AG09309 (cell line): ENCODE measurements at places on chromosomes 7 and 10.

- DNase-seq = no peak
Observed at GRCh38 chr7:43583424-43584194, 701 bp downstream of the STK17A start.

DNA sequence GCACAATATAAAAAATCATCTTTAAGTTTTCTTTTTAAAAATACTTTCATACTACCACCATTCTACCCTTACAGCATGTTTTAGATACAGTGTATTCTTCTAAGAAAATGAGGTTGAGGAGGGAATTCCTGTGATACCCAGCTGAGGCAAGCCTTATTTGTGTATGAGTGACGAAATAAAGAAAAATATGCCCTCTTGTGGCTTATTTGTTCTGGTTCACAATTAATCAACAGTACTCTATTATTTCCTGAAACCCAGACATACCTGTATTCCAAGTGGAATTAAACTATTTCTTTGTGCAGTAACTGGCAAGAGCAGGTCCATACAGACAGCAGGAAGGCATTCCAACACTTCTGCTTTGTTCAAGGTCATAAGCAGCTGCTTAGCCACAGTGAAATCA lies 4.5 kb upstream of the SEMA3D start:
- no peak for DNase-seq

DNA sequence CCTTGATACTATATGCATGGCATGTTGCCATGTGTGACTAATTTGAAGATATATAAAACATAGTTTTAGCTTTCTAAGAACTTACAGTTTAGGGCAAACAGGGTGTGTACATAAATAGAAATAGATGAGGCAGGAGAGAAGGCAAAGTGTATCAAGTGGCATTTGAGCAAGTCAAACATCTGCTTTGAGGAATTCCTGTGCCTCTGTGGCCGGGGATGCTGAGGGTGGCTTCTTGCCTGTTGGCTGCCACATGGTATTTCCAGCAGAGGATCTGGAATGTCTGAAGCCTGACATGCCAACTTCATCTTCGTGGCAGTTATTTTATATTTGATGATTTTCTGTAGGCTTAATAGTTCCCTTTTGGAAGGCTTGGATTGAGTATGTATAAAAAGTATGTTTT lies 6.0 kb downstream of the SSBP1 start:
- no peak for DNase-seq

DNA sequence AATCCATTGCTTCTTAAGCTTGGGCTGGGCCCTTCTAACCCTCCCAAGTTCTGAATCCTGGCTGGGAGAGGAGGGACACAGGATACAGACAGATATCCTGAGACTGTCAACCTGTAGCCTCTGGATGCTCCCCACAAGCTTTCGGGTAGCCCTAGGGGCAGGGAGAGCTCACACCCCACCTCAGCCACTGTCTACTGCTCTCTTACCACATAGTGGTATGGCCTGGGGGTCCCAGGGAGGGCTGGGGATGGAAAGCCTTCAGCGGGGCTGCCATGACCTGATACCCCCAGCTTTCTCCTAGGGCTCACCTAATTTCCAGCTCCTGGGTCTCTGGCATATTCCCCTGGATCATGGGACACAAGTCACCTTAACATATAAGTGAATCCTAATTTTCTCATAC lies 25.1 kb downstream of the CRHR2 start:
- no peak for DNase-seq

DNA sequence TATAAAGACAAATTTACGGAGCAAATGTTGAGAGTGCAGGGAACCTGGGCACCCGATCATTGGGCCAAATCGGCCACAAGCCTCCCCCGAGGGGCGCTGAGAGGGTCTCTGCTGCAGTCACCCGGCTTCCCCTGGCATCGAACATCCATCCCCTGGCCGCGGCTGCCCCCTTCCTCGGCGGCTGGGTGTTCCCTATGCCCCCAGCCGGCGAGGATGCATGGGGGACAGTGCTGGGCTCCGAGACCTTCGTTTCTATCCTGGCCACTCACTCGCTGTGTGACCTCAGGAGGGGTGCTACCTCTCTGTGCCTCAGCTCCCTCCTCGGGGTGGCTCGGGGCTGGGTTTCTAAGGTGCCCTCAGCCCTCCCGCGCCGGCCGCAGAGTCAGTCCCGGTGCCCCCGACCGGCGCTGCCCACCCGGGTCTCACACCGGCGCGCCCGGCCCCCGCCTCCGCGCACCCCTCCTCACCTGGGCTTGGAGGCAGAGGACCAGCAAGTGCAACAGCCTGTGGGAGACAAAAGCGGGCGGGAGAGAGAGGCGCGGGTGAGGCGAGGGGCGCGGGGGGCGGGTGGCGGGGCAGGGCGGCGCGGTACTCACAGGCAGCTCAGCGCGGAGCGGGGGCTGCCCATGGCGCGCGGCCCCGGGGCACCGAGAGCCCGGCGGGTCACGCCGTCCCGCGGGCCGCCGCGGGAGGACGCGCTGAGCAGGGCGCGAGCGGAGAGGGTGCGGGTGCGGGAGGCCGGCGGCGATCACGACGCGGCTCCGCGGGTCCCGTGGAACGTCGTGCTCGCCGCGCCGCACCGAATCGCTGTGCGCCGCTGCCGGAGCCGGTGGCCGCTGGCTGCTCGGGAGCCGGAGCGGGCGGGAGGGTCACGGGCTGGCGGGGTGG lies at the start of gene FGF8:
Gene FGF8, minus strand, starts transcription at position 842 of the 888 bp plus-strand sequence. Its CDS starts 214 bp downstream, at position 628.
- DNase-seq = no peak

GRCh38 chr10:34628174-34628796 lies 186.8 kb downstream of the PARD3 start:
- DNase-seq = no peak

DNA sequence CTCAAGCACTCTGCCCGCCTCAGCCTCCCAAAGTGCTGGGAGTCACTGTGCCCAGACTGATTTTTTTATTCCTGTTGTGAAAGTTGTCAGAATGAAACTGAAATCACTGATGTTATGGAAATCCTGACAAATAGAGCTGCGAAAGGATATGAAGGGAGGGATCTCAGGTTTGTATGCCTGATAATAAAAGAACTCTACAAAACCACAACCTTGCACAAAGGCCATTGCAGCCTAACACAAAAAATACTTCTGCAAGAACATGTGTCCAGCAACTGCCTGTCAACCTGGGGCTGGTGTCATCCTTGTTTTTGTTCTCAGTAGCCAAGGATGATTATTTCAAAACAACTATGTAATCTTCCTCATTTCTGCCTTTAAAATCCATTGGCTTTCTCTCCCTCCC lies 126.1 kb downstream of the NEBL start:
- no peak for DNase-seq

- DNase-seq = no peak
Observed at GRCh38 chr10:65377687-65378086, 1548.1 kb upstream of the LRRTM3 start.

GRCh38 chr10:87095236-87095945 lies 385 bp downstream of the SHLD2 start:
- peak; percentile 63 for DNase-seq

DNA sequence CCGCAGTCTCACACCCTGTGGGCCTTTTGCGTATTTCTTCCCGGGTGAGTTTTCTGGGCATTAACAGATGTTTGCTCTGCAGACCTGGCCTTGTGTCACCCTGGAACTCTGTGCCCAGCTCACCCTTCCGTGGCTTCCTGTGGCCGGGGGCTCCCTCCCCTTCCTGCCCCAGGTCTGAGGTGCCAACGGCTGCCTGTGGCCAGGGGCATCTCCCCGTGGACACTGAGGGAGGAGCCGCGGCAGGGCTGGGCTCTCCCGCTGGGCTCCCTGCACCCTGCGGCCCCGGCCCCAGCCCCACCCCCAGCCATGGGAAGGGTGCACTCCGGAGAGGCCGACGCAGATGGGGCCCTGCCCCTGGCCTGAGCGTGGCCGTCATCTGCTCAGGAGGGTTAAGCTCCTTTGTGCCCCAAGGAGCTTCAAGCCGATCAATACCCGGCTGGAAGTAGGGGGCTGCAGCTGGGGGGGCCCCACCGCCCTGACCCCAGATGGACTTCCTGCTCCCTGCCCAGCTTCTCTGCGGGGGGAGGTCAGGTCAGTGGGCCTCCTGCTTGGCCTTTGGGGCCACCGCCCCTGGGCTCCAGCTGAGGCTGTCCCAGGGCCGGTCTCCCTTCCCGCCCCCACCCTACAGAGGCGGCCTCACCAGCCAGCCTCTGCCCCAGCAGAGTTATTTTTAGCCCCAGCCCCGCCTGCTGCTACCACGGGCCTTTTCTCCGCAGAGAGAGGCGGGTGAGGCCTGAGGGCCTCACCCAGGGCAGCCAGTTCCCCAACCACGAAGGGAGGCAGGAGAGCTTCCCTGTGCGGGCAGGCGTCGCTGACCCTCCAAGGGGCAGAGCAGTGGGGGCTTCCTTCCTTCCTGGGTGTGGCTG lies 24.2 kb downstream of the PWWP2B start:
- no peak for DNase-seq

DNA sequence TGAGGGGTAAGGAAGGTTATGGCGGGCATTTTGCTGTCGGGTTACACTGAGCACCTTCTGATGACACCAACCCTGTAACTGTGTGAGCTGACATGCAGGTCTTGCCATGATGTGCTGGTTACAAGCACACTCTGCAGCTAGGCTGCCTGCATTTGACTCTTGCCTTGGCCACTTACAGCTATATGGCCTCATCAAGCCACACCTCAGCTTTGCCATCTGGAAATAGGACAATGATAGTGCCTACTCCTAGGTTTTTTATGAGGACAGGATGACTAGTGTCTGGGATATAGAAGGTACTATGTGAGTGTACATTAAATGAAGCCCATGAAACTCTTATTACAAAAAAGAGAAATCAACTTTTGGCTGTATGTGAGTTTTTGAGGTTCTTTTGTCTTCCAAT lies 58.0 kb downstream of the AKR1B1 start:
- DNase-seq = no peak

DNA sequence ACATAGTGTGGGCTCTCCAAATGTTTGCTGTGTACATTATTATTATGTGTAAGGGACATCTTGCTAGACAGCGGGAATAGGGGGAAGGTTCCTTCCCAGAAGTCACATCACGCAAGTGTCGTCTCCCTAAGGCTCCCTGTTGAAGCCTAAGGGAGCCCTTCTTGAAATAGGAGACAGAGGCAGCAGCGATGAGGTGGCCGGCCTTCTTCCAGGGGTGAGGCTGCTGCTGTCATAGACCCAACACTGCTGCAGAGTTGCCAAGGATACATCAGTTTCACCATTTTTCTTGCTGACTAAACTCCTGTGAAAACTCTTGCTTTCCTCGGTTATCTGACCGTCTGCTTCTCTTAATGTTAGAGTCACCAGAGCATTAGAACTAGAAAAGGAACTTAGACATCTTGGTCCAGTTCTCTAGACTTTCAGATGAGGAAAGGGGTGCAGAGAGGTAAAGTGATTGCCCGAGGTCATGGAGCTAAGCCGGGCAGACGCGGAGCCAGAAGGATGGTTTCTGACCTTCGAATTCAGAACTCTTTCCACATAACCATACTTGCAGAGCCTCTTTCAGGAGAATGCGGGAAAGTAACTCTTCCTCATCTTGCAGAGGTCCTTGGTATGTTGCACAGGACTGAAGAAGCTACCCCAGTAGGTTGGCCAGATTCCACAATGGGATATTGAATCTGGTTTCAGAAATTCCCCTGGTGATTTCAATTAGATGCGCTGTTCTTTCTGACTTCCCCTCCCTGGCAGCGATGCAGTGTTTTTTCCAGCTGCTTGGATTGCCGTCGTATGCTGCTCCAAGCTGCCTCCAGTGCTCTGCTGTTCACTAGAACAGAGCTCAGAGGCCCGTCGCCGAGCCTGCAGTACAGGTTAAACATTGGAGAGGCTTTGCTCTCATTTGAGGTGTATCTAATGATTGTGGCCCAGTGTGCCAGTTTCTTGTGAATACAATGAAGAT lies 217.1 kb downstream of the CAMK1D start:
- DNase-seq = peak; percentile 14

GRCh38 chr10:3169271-3169670 lies 3.3 kb downstream of the PITRM1 start:
- no peak for DNase-seq

- DNase-seq = no peak
Observed at GRCh38 chr10:121310151-121310711, 288.0 kb downstream of the FGFR2 start.

GRCh38 chr7:135855846-135856245 lies 107.2 kb upstream of the FAM180A start:
- no peak for DNase-seq

GRCh38 chr7:35900651-35901050 lies 99.8 kb downstream of the SEPTIN7 start:
- DNase-seq = no peak

DNA sequence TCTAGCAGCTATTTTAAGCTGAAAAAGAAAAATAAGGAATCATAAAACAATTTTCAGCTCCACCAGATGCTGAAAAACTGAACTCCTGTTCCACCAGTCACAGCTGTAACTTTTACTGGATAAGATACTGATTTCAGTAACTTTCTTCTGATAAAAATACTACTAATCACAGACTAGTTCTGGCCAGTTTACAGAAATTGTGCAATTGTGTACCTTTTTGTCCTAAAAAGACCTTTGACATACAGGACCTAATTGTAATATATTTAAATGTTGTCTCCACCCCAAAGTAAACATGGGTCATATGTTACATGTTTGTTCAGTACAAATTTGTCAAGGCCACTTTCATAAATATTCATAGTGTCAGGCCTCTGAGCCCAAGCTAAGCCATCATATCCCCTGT lies 27.1 kb upstream of the PIP start:
- no peak for DNase-seq

DNA sequence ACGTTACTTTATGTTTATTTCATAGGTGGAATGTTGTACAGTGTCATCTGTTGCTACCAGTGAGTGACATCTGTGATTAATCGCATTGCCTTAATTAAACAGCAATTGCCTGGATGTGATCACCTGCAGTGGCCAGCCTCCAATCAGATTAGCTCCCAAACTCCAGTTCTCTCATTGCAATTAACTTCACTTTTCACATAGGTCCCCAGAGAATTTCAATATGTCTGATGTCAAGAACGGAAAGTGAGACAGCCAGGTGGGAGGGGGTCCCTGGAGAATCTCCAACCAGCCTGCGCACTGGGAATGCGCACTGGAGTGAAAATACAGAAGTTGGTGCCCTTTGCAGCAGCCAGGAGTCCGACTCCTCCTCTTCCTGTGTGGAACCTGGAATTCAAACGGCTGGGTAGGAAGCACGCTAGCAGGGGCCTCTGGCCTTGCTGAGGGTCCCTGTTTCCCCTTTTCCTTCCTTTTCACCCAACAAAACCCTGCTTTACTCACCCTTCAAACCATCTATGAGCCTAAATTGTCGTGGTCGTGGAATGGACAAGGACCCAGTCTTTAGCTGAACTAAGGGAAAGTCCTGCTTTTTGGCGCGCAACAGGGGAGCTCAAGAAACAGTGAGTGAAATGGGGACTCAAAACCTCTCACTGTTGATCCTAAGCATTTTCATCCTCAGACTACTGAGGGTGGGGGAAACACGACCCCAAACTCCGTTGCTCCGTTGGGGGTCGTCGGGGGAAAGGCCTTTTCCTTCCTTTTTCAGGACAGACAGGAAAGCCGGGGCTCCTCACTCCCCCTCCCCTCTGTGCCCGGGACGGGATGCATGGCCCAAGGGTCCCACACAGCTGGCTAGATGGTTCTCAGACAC lies 1355.5 kb upstream of the LRRTM3 start:
- no peak for DNase-seq

DNA sequence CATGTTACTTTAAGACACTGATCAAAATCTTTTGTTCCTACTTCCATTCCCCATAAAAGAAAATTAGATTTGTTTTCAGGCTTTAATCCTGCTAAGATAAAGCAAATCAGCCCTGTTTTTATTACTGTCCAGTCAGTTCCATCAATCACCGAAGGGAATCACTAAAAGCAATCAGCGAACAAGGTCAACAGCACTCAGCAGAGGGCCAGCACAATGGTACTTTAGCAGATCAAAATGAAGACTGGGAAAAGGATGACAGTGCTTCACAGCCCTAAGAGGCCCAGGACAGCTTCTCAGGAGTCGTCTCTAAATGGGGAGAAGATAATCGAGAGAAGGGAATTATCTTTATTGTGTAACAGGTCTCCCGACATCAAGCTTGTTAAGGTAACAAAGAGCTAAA lies 32.7 kb downstream of the SEM1 start:
- DNase-seq = no peak
